ENCODE measurements at places on chromosomes 5 and 9. TPM values are rescaled to one million over a fixed set of nuclear protein-coding genes. Genes with fewer than 3 reads are reported as not detected.

DNA sequence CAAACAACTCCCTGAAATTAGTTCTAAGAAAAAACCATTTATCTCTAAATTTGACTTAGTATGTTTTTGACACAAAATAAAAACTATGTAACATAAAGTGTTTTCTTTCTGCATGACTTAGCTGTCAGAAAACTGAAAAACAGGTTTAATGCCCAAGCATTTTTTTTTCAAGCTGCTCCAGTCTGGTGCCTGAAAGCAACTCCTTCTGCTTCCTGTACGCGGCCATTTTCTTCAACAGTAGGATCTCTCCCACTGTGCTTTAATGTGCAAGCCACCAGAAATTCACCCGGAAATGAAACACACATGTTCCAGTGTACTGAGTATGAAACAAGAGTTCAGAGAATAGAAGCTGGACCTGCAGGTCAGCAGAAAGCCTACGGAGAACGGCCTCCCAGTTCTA, 161.2 kb downstream of the MED27 start:
- DNase-seq: no peak

GRCh38 chr5:17838469-17838868, 204.2 kb downstream of the TAF11L14 start:
- DNase-seq: no peak

- no peak for DNase-seq
Observed at GRCh38 chr5:135710045-135710675, 124.3 kb upstream of the SLC25A48 start.

GRCh38 chr9:13360188-13360587, 80.7 kb upstream of the MPDZ start:
- no peak for DNase-seq

The C5orf58 gene
- total RNA-seq: not detected

The PCDHAC2 gene
- not detected for total RNA-seq
